Hepatocyte (in vitro differentiated cells): ENCODE measurements at places on chromosomes 16 and 17. TPM values are rescaled to one million over a fixed set of nuclear protein-coding genes. Genes with fewer than 3 reads are reported as not detected.

The HS3ST6 gene
- 0.41 and 0.63 TPM in 2 replicates for polyA plus RNA-seq

The MMP25 gene
- 6.3 and 8.7 TPM in 2 replicates for polyA plus RNA-seq

The NEURL4 gene
- polyA plus RNA-seq = 9.5 and 13.9 TPM in 2 replicates

The CSF3 gene
- polyA plus RNA-seq = 0.36 TPM in 1 of 2 replicates, not detected in the other

The CACNG3 gene
- not detected in 2 replicates for polyA plus RNA-seq

The TRIM47 gene
- polyA plus RNA-seq = 36.9 and 42.9 TPM in 2 replicates

The TELO2 gene
- polyA plus RNA-seq = 50.9 and 60.3 TPM in 2 replicates

The TBC1D3E gene
- not detected in 2 replicates for polyA plus RNA-seq

The SLC38A8 gene
- not detected in 2 replicates for polyA plus RNA-seq

The PNMT gene
- polyA plus RNA-seq = 203 and 204 TPM in 2 replicates

The TMEM107 gene
- 12.8 and 13.6 TPM in 2 replicates for polyA plus RNA-seq

The FBXW10B gene
- polyA plus RNA-seq = 0.23 and 0.29 TPM in 2 replicates

The HBA2 gene
- not detected in 2 replicates for polyA plus RNA-seq

The PPP1R27 gene
- polyA plus RNA-seq = 0.56 and 0.72 TPM in 2 replicates

The PRSS36 gene
- polyA plus RNA-seq = 1.4 and 2.1 TPM in 2 replicates

The SEZ6L2 gene
- polyA plus RNA-seq = 39.9 and 45.8 TPM in 2 replicates

The HSD3B7 gene
- polyA plus RNA-seq = 16.7 and 20.8 TPM in 2 replicates

The KCNAB3 gene
- 1.8 and 3.8 TPM in 2 replicates for polyA plus RNA-seq
